ENCODE measurements at places on chromosomes 1 and 21.
A peak's percentile ranks its signal among the peaks of the same experiment; 100 is the strongest.

DNA sequence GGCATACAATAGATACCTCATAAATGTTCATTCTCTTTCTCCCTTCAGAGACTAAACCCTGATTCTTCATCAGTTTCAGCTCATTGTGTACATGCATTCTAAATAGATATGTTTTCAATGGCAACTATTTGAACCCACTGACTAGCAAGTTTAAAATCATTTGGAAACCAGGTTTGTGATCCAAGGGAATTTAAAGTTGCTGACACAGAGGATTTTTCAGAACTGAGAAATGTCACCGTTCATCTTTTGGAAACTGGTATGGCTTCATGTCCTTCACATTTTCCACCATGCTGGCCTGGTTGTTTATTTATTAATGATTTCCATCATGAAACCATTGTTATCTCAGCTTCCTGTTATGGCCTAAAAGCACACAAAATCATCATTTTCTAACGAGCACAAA lies 81.8 kb upstream of the BARHL2 start:
- no peak for DNase-seq

DNA sequence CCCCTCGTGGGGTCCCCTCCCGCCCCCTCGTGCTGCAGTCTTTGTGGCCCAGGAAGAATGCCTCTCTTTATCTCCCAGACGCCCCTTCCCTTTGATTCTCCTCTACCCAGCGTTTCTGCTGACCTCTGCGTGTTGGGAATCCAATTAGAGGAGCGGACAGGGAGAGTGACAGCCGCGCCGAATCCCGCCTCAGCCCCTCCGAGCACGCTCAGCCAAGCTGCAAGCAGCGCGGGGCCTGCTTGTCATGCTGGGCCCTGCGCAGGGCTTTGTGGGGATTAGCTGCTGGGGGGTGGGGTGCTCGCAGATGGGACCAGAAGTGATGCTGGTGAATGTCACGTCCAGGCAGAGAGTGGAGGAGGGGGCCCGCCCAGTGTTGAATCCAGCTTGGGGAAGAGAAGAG lies 91.1 kb downstream of the EPHB2 start:
- peak; percentile 75 for DNase-seq

DNA sequence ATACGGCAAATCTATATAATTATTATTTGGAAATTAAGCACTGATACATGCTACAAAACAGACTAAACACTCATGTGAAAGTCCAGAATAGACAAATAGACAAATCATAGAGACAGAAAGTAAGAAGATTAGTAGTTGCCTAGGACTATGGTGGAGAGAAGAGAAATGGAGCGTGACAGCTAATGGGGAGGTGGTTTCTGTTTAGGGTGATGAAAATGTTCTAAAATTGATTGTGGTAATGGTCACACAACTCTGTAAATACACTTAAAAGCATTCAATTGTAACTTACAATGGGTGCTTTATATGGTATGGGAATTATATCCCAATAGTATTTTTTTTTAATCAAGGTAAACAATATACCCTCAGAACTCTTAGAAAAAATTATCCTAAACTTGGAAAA lies 20.4 kb upstream of the ITLN2 start:
- no peak for DNase-seq

DNA sequence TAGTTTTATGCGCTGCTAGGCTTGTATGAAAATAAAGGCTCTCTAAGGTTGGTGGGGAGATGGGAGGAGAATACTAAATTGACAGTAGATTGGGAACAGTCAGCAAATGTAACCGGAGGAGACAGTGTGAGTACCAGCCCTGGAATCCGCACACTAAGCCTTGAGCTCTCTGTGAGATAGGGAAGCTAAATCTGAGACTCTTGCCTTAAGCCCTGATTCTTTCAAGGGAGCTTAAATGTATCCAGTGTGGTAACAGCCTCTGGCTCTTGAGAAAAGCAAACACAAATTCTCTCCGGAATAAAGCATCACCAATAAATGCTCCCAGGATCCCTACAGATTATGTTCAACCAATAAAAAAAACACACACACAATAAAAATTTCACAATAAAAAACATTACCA lies 33.0 kb upstream of the PDPN start:
- DNase-seq: peak; percentile 38

- no peak for DNase-seq
Observed at GRCh38 chr1:72324451-72324850, 42.1 kb upstream of the NEGR1 start.

GRCh38 chr1:236142253-236143103 lies at the start of gene GPR137B:
TSS of gene GPR137B (plus strand) at chr1:236142539. CDS start at chr1:236142623, 84 bp downstream.
- peak; percentile 41 for DNase-seq

DNA sequence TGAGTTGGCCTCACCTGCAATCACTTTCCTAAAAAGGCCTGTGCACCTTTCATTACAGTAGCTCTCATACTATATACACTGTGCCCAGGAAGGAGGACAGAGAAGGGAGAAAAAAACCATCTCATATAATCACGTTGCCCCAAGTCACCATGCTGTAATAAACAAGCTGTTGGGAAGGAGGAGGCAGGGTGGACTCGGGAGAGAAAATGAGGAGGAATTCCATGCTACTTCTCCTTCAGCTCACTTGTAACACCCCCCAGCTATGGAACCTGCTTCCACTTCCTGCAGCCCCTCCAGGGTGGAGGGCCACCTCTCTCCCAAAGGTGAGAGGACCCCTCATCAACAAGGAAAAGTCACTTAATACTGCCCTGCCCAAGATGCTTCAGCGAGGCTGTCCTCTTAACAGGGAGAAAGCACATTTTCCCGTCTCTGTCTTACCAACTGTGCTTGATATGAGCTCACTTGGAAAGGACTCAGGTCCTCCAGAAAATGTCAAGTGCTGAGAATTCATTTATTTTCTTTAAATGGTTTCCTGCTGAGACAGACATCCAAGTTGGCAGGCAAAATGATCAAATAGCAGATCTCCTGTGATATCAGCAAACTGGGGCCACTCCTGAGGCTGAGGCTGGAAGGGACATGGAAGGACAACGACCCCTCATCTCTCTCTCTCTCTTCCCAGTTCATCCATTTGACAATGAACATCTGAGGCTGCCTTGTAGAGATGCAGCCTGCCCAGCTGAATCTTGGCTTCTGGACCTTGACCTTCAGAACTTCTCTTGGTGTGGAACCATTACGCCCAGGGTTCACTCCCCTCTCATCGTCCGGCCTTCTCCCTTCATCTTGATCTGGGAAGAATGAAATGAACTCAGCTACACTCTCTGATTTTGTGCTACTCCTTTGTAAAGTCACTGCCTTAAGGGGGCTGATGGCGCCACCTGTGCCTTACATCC lies 54.0 kb downstream of the CAPN9 start:
- DNase-seq: no peak

GRCh38 chr1:201847150-201847549 lies 18.2 kb downstream of the IPO9 start:
- DNase-seq: no peak

GRCh38 chr1:16235944-16236510 lies 956 bp downstream of the CPLANE2 start:
- peak; percentile 30 for DNase-seq

DNA sequence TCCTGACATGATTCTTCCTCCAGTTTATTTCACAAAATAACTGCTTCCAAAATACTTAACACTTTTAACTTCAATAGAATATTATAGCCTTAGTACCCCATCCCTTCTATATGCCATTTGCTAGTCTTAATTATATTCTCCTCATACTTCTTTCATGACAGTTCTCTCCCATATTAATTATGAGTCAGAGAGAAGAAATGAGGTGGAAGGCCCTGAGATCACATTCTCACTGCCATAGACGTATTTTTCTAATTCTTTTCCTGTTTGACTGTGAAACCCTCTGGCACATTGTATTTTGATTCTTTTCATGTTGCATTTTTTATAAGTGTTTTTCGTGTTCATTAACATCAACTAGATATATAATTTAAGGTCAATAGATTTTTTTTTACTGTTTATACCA lies 88.4 kb downstream of the GTF2B start:
- no peak for DNase-seq

DNA sequence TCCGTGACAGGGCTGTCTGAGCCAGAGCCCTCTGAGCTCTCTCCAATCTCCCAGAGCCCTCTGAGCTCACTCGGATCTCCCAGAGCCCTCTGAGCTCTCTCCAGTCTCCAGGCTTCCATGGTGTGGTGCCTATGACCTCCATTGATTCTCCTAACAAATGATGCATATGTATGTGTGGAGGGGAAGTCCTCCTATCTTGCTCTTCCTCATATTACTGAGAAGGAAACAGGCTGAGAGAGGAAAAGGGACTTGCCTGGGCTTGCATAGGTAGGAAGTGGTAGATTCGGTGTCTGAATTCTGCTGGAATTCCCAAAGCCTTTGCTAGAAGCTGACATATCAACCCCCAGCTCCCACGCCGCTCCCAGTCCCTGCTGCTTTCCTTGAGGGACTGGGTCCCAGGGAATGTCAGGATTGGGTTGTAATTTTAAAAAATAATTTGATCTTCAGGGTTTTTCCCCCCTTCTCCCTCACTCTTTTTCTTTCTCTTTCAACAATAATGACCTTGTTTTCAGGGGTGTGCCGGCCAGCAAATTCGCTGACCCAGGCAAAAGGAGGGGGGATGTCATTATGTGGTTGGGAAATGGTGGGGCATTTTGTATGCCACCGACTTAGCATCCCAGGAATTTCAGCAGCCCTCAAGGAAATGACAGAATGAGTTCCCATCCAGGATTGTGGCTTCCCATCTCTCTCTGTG lies 42.3 kb upstream of the RUNX3 start:
- no peak for DNase-seq

DNA sequence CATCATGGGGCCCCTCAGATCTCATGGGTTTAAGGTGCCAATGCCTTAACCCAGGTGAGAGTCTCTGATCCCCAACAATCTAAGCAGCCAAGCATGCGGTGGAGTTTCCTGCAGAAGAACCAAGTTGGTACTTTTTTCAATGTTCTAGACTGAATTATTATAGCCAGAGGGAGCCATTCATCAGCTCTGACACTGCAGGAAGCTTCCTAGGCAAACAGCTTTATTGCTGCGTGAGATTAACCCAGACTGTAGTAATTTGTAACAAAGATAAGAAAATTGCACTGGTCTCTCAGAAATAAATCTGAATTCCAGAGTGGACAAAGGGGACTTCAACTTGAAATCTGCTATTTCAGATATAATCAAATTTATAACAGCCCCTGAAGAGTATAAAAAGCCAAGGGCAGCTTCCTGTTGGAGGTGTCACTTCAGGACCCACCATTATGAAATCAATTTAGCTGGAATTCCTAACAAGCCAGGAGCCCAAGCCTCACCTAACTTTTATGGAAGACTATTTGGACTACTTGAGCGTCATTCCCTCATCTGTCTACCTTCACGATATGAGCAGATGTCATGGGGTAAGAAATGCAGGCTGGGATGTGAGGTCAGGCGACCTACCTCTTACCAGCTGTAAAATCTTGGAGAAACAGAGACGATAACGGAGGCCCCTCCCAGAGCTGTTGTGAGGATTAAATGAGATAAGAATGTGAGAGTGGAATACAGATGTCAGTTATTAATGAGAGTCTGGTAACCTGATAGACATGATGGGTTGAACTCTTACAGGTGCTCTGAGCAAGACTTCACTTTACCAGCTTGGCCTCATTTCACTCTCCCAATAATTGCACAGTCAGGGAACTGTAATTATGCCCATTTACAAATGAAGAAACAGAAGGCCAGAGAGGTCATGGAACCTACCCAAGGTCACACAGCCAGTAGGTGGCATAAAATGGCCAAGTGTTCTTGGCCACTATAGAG lies 135.1 kb downstream of the RRAGC start:
- DNase-seq: no peak

GRCh38 chr1:155131285-155131684 lies 3.6 kb downstream of the EFNA1 start:
- DNase-seq: no peak

GRCh38 chr1:201880928-201881571 lies 7.6 kb upstream of the SHISA4 start:
- no peak for DNase-seq

DNA sequence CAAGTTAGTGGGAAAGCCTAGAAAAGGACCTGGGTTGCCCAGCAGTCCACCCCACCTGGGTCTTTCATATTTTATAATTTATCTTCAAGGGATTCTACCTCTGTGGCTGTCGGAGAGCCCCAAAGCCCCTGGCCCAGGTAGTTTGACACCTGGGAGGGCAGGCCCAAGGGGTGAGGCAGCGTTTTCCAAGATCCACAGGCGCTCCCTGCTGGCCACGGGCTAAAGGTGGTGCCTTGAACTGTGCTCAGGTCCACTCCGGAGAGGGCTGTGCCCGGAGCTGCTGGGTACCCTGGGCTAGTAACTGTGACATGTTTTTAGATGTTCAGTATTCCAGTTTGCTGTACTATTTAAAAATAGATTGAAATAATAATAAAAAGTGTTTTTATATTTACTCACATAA lies 37.2 kb upstream of the CRNN start:
- no peak for DNase-seq
